Stimulated activated CD4-positive, alpha-beta T cell treated with anti-CD3 and anti-CD28 coated beads, Interleukin-4, amount 100 ng/mL, for 4 hours (primary cell): ENCODE measurements at places on chromosomes 4 and X.
A peak's percentile ranks its signal among the peaks of the same experiment; 100 is the strongest.

- no peak for DNase-seq
These were observed 1054.3 kb downstream of the FAT4 start for GRCh38 chr4:126369076-126369475.

DNA sequence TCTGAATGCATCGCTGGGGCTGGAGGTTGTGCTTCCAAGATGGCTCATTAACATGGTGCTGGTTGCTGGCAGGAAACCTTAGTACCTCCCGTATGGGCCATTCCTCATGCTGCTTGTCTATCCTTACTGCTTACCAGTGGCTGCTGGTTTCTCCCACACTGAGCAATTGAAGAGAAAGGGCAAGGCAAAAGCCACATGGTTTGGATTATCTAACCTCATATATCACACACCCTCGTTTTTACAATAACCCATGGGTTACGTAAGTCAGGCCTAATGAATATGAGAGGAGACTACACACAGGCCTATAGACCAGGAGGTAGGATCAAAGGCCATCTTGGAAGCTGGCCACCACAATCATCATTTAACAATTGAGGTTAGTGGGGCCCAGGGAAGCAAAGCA lies 141.8 kb upstream of the EDNRA start:
- no peak for DNase-seq

DNA sequence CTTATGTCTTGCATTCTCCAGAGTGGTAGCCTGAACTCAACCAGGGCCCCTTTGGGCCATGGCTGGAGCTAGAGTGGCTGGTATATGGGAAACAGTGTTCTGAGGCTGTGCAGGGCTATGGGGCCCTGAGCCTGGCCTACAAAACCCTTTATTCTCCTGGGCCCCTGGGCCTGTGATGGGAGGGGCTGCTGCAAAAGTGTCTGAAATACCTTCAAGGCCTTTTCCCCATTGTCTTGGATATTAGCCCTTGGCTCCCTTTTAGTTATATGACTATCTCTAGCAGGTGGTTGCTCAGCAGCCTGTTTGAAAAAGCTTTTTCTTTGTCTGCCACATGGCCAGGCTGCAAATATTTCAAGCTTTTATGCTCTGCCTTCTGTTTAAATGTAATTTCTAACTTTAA lies 22.5 kb downstream of the APOOL start:
- DNase-seq: no peak

DNA sequence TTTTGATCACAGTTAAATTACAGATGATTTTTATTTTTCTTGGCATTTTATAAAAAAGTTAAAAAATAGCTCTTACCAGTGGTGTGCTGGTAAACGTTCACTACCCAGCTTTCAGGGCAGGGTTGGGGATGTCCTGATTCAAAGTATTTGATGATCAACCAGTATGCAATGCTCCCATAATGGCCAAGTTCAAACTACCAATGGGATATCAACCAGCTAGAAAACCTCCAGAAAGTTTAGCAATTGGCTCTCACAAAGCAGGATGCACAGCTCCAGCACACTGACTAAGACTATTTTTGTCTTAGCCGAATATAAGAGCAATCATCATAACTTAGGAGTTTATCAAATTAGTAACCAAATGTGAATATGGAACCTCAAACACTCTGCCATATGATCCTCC lies 108.0 kb upstream of the PDE5A start:
- no peak for DNase-seq

DNA sequence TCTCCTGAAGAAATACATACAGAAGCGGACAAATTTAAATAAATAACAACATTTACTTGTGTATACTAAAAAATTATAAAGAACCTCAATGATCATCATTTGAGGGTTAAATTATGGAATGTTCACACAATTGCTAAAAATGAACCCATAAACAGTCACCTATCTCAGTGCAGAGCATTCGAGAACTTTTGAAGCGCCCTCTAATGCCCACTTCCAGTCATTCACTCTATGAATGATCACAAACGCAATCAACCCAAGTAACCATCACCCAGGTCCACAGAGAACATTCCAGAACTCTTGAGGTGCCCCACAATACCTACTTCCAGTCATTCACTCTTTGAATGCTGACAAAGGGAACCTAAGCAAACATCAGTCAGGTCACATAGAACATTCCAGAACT lies 103.5 kb upstream of the PLAC1 start:
- DNase-seq: no peak

GRCh38 chrX:48936429-48937053 lies 17.7 kb upstream of the PIM2 start:
- no peak for DNase-seq

- DNase-seq: no peak
These were observed 175.4 kb downstream of the NPFFR2 start for GRCh38 chr4:72207196-72207595.

GRCh38 chr4:38752372-38752940 lies 30.3 kb downstream of the TLR10 start:
- DNase-seq: no peak

- DNase-seq: no peak
These were observed 66.4 kb downstream of the HPRT1 start for GRCh38 chrX:134526399-134526798.

DNA sequence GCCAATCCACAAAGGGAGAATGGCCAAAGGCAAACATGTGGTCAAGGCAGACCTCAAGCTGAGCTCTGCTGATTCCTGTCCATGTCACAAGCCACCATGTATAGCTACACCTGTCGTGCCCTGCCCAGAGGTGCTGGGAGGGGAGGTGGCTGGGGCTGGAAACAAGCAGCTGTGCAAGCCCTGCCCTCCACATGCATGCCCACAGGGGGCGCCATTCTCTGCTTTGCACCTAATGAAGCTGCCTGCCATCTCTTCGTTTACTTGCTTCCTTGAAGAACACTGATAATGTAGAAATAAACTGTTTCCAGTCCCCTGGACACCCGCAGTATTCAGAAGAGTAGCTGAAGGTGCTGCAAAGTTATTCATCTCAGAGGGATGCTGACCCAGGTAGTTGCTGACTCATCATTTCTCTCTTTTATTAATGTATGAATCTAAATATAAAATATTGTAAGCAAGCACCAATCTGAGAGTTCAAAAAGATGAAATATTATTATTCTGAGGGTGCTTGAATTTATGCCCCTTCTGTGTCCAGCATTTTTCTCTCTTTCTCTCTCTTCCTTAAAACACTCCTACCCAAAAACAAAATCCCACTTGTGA lies 278.6 kb downstream of the ADGRA3 start:
- DNase-seq: peak; percentile 25

DNA sequence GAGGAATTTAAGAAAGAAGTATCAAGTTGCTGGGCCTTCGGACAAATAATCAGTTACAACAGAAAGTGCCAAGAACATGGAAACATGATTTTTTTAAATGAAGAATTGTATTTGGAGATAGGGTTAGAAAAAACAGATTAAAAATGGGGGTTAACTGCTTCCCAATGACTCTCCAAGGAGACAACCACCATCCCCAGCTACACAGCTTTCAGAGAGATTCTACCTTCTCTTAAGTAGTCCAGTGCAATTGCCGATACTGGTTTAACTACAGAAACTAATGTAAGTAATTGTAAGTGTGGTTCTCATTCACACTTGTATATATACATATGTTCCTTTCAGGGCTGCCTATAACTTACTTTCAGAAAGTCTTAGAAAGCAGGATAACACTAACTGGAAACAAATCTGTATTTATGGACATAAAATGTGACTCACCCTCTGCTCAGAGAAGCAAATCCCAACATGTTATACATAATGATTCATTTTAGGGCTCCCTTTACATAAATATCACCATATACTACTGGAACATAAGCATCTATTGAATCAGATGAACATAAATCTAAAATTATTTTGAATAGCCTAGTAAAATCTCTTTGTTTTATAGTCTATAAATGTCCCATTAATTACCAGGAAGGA lies 248.9 kb upstream of the UGT8 start:
- no peak for DNase-seq

DNA sequence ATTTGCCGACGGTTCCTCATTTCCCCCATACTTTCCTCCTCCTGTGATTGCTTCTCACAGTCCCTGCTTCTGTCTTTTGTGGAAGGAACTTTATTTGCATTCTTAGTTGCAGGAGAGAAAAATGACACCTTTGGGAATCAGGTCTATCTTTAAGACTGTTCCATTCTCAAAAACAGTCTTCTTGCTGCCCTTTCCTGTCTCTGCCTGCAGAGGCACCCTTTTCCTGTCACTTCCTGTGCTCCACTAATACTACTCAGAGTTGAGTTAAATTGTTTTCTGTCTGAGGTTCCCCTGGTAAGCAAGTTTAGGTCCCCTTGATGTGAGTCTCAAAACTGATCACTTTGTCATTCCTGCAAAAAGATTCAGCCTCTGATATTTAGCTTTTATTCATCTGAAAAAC lies 208.8 kb upstream of the CLNK start:
- no peak for DNase-seq

GRCh38 chr4:101258883-101259282 lies 88.4 kb downstream of the PPP3CA start:
- no peak for DNase-seq

- DNase-seq: no peak
These were observed 33.6 kb downstream of the PTTG2 start for GRCh38 chr4:37993806-37994205.

DNA sequence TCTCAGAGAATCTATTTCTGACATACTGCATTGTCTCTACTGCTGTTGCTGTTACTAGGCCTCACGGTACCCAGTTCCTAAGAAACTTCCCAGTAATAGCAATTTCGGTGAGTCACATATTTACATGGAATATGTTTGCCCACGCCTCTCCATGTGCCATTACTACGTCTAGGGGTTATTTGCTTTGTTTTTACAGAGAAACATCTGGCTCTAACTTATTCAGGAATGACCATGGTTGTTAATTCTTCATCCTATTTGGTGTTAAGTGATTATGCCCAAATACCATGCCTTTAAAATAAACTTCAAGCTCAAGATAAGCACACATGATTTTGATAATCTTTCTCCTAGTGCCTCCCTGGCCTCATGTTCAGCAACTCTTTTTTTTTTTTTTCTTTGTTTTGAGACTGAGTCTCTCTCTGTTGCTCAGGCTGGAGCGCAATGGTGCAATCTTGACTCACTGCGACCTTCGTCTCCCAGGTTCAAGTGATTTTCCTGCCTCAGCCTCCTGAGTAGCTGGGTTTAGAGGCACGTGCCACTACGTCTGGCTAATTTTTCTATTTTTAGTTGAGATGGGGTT lies 101.0 kb upstream of the HS3ST1 start:
- DNase-seq: no peak

DNA sequence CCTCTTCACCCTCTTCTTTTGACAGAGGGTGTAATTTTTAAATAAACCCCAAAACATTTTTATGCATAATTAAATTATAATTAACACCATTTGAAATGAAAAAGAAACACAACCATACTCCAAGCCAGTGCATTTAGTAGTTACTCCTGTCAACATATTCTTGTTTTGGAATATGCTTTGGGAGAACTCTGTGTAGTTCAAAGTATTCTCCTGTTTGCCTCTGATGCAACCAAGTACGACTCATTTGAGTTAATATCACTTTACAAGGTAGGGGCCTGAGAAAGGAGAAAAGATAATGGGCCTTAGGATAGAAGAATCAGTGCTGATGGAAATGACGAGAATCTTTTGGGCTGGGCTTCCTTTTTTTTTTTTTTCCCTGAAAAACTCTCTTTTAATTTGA lies 2.7 kb downstream of the PTPN13 start:
- DNase-seq: no peak

GRCh38 chr4:6380746-6381410 lies 91.5 kb downstream of the PPP2R2C start:
- no peak for DNase-seq

DNA sequence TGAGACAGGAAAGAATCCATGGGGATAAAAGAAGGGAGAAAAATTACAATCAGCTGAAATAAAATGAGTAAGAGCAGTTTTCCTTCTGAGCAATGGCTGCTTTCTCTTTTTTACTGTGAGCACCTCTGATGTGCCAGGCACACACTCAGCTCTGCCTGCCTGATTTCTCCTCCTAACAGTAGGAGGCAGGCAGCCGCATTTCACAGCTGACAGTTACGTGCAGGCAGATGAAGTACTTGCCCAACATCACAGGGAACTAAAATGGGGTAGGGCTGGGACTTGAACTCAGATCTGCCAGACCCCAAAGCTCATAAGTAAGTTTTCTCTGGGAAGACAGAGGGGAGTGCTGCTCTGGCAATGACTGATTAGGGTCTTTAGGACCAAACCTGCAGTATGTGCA lies 54.6 kb downstream of the C4orf50 start:
- no peak for DNase-seq

GRCh38 chr4:120691536-120691935 lies 231.0 kb downstream of the PRDM5 start:
- DNase-seq: no peak
